Activated T-helper 2 cell treated with anti-CD3 and anti-CD28 coated beads, Interferon-gamma antibody, Interleukin-2, Interleukin-4, amounts not matched to agents 10 μg/mL and 5 μg/mL and 100 μg/mL, durations not matched to agents 14 hours and 24 hours and 36 hours (primary cell): ENCODE measurements at places on chromosomes 5 and 9.

DNA sequence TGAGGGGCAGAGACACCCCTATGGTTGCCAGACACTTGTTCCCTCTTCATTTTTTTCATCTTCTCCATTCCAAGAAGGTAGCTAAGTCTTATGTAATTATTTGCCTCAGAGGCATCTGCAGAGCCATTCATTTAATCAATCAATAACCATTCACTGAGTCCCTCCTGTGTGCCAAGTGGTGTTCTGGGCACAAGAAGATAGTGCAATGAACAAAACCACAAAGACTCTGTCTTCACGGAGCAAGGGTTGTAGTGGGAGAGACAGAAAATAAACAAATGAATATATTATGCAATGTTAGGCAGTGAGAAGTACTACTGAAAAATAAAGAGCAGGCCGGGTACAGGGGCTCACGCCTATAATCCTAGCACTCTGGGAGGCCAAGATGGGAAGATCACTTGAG is 41.4 kb upstream of the CTNNA1 start:
- DNase-seq = no peak

- no peak for DNase-seq
These were observed 84.9 kb downstream of the RGS3 start for GRCh38 chr9:113548221-113549041.

- DNase-seq = no peak
These were observed 4.3 kb downstream of the BBLN start for GRCh38 chr9:128164307-128164885.

DNA sequence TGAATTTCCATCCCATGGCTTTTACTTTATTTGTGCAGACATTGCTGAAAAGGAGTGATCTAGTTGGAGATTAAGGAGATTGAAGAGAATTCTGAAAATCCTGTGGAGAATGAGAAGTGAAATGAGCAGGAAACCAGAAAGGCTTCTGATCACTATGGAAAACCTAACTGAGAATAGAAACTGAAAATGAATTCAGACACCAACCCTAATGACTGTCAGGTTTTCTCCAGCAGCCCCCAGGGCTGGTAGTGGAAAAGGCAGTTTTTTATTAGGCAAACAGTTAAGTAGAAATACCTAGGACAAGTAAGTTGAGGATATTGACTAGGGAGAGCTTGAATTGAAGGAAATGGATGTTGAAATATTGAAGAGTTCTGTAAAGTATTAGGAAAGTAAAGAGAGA is 14.7 kb upstream of the ARRDC3 start:
- DNase-seq = no peak

- no peak for DNase-seq
These were observed 6.8 kb downstream of the NNT start for GRCh38 chr5:43609752-43610151.

- DNase-seq = peak; percentile 26
These were observed 29.6 kb downstream of the LHX2 start for GRCh38 chr9:124040935-124041816.

- no peak for DNase-seq
These were observed 662.1 kb downstream of the TLE4 start for GRCh38 chr9:80233906-80234305.
